ENCODE measurements at places on chromosomes 4 and X.

GRCh38 chr4:123787512-123788080 is 391.0 kb downstream of the SPRY1 start:
- no peak for DNase-seq

DNA sequence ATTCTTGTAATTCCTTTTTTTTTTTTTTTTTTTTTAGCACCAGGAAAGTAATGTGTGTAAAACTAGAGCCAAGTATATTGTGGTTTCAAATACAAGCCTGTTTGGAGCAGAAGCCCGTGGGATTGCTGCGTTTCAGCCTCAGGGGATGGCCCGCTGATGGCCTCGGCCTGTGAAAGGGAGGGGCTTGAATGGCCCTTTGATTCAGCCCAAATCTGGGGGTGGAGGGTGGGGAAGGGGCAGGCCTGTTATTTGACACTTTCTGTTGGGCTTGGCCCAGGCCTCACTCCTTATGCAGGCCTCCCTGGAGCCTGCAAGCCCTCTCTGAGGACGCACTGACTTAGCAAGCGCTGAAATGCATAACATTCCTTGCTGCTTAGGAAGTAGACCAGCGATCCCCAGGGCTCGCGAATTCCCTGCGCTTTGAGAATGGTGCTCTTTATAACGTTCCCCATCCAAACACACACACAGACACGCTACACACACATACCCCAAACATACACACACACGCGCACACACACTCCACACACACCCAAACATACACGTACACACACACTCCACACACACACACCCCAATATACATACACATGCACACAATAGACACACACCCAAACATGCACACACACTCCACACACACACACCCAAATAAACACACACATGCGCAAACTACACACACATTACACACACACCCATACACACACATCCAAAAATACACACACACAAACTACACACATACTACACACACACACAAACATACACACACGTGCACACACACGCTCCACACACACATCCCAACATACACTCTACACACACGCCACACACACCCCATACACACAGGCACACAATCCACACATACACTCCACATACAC is 29.6 kb downstream of the TLR10 start:
- no peak for DNase-seq

DNA sequence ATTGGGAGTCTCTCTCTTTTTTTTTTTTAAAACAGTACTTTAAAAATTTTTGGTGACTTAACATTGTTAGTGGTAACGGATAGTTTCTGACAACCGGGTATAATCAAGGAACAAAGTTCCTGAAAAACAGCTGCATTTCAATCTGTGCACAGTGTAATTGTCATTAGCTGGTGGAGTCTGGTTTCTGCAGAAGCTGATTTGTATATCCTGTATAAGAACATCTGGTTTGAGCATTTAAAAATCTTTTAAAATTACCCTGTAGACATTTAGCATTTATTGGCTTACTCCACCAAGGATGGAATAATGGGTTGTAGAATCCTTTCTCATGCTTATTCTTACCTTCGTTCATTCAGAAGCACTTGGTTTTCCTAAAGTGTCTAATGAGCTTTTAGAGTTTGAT is 11.2 kb downstream of the JADE1 start:
- DNase-seq, result no peak

DNA sequence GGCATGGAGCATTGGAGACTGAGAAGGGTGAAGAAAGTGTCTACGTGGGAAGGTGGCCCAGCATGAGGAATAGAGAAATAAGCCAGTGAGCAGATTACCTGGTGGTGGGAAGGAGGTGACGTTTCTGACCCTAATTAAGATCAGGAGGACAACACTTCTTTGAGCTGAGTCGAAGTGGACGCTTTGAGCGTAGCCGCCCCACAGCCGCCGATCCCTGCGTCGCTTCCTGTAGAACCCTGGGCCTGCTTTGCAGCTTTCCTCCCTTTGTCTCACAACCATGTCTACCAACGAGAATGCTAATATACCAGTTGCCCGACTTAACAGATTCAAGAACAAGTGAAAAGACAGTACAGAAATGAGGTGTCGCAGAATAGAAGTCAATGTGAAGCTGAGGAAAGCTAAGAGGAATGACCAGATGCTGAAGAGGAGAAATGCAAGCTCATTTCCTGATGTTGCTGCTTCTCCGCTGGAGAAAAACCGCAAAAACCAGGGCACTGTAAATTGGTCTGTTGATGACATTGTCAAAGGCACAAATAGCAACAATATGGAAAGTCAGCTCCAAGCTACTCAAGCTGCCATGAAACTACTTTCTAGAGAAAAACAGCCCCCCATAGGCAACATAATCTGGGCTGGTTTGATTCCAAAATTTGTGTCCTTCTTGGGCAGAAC is 6.4 kb upstream of the ANTXR2 start:
- no peak for DNase-seq

DNA sequence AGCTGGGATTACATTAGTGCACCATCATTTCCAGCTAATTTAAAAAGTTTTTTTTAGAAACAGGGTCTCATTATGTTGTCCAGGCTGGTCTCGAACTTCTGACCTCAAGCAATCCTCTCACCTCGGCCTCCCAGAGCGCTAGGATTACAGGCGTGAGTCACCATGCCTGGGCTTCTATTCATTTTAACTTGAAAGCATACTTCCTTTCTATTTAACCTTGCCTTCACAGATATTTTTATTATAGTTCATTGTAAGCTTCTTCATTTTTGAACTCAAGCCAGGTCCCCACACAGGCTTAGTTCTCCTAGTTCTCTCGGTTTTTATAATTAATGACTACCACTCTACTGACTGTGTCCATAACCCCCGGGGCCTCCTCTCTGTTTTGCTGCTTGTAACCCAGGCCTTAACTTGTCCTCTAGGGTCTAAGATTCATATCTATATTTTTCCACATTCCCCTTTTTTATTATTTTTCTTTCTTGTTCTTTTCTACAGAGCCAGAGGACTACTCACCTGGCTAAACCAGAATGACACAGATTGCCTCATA is 50.7 kb downstream of the SNX12 start:
- no peak for DNase-seq

- DNase-seq, result peak; percentile 32
These were observed 121.1 kb upstream of the ATP6AP2 start for GRCh38 chrX:40459571-40460158.

Data from frontal cortex (tissue), 4 donors.